ENCODE measurements at places on chromosomes 7 and 10. TPM values are rescaled to one million over a fixed set of nuclear protein-coding genes. Genes with fewer than 3 reads are reported as not detected.

Gene RGS10
- 28.7 TPM for total RNA-seq

Gene INHBA
- total RNA-seq, result 2.2 TPM

Gene GPR15LG
- not detected for total RNA-seq

Gene COMMD3
- 44.9 TPM for total RNA-seq

Gene MRLN
- total RNA-seq, result not detected

Gene RBM20
- 4.6 TPM for total RNA-seq

Gene GPR85
- total RNA-seq, result 2.7 TPM

DNA sequence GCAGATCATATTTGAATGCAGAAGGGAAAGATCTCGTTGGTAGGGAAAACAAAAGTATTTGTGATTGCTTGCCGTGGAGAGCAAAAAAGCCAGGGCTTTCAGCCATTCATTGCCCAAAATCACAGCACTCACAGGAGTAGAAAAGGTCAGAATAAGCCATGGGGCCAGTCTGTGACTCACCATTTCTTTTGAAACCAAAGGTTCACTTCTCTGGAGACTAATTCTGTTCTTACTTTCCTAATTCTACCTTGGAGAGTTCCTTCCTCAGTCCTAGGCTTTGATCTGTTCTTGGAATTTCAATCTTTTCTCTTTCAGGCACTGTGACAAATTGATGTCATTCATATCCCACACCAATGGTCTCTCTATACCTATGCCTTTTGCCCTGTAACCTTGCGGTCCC lies 54.1 kb upstream of the FAM180A start:
- no peak for DNase-seq

- DNase-seq, result no peak
Measured at GRCh38 chr10:51156926-51157325, 82.6 kb downstream of the PRKG1 start.

DNA sequence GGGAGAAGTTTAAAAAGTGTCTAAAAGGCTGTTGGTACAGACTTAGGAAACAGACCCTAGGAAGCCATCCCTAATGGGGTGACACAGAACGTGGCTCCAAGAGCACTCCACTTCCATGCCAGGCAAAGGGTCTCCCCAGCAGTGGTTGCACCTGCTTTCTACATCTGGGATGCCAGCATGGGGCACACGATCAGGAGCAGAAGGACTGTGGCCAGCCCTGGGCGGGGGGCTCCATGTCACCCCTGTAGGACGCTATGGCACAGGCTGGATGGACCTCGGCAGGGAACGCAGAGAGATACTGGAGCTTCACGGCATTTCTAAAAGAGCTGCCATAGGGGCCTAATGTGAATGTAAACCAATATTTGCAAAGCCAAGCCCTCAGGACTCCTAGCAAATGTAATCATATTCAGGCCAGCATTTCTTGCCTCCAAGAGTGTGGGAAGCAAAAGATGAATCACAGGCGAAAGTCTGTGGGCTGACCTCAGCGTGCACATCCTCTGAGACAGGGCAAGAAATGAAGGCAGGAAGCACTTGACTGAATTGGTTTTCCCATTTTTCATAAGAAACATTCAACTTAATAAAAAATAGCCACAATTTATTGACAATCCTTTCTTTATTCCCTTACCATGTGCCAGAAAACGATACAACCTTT lies 93.9 kb downstream of the ATXN7L1 start:
- DNase-seq, result peak; percentile 26

- DNase-seq, result no peak
Measured at GRCh38 chr7:1829111-1829510, 159.0 kb downstream of the ELFN1 start.

GRCh38 chr10:26044141-26044749 lies 110.2 kb downstream of the MYO3A start:
- DNase-seq, result peak; percentile 23

DNA sequence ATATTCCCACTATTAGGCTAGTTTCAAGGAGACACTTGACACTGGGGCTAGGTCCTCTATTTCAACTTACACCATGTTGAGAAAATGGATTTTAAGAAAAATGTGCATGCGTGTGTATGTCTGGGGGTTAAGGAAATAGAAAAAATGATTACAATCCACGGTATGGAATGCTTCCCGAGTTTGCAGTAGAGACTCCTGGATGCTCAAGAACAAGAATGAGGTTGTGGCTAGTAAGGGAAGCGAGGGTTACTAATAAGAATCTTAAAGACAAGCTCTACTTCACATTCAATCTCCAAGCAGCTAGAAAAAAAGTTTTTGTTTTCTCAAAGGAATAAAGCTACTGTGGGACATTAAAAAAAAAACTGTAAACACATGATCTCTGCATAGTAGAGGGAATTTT lies 54.7 kb downstream of the ANK3 start:
- DNase-seq, result no peak
